Fibroblast of lung (primary cell): ENCODE measurements at places on chromosomes 12 and 14. TPM values are rescaled to one million over a fixed set of nuclear protein-coding genes. Genes with fewer than 3 reads are reported as not detected.

The AQP6 gene
- polyA plus RNA-seq: 0.06 TPM in 1 of 2 replicates, not detected in the other

DNA sequence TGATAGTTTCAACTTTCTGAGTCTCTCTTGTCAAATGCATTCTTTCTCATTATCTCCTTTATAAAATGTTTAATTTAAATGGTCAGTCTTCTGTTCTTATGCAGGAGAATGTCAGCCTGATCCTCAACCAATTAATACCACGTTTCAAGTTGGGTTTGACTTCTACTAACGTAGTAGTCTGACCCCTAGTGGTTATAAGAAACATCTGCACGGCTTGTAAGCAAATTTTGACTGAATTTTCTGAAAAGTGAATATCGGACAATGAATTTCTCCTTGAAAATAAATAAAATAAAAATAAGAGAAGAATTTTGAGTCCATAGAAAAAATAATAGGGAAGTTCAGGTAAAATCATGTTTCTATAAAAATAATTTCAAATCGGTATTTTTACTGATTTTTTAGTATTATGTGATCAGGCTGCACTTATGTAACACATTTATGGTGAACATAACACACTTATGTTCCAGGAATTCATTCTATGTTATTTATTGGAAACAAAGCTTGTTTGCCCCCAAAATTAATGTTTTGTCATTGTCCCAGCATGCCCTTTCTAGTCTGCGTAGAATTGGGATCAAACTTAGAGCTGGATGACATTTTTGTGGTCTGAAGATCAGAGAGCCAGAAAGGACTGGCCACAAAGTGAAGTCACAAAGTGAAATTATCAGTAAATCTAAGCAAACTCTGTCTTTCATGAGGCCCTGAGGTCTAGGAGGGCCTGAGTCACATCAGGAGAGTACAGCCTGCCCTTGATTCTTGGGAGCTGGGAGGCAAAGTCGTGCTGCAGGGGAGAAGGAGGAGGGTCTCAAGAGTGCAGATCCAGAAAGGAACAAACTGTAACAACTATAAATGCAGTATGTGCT, 101.2 kb upstream of the STXBP6 start:
- DNase-seq: peak; percentile 79

DNA sequence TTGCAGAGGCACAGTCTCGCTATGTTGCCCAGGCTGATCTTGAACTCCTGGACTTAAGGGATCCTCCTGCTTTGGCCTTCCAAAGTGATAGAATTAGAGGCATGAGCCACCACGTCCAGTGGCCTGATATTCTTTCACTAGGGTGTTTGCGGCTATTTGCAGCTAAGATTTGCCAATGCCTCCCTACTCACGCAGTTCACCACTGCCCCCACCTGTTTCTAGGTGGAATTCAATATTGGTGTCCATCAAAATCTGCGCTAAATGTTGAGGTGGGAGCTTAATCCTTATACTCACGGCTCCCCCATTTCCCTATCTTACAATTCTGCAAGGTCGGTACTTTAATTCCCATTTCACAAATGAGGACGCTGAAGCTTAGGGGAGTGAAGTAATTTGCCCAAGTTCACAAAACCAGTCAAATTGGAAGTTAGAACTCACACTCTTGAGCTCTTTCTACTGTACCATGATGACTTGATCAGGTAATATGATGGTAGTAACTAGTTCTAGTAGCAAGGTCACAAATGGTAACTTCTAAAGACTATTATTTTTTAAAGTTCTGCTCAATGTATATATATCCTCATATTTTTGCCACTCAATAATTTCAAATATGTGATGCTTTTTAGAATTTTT, 22.1 kb upstream of the LRRC9 start:
- DNase-seq: peak; percentile 3

GRCh38 chr14:75188520-75189268, 12.3 kb upstream of the TMED10 start:
- DNase-seq: no peak

DNA sequence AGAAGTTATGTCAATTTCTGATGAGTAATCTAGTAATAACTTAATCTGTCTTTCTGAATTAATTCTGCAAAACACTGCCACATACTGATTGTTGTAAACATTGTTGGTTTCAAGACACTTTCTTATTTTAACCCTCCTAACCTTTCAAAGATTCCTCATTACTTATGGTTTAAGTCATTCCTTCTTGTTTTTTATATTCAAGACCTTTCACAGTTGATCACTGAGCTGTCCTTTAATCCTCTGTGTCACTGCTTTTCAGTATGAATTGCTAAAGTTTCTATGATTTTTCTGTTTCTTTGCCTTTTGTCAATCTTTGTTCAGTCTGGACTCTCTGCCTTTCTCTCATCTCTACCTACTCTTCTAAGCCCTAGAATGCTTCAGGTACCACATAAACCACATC, 164.7 kb downstream of the RAD51B start:
- no peak for DNase-seq

DNA sequence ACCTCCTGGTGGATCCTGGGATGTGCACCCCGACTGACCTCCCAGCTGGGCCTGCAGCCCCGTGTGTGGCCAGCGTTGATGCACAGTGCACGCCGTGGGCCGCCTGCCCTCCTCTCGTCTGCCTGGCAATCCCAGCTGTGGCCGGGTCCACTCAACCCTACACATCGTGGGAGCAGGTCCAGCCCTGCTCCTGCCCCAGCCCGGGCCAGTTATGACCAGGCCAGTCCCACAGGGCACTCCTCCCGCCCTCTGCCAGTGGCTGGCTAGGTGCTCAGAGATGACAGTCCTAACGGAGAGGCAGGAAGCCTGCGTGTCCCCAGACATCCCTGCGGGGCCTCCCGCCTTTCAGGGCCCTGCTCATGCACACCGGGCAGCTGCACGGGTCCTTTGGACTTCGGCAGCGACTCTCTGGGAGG, 10.8 kb downstream of the GALNT9 start:
- no peak for DNase-seq
